ENCODE measurements at places on chromosomes 4 and X.

- DNase-seq = no peak
These were observed 244.7 kb downstream of the SLC7A11 start for GRCh38 chr4:137997496-137997895.

DNA sequence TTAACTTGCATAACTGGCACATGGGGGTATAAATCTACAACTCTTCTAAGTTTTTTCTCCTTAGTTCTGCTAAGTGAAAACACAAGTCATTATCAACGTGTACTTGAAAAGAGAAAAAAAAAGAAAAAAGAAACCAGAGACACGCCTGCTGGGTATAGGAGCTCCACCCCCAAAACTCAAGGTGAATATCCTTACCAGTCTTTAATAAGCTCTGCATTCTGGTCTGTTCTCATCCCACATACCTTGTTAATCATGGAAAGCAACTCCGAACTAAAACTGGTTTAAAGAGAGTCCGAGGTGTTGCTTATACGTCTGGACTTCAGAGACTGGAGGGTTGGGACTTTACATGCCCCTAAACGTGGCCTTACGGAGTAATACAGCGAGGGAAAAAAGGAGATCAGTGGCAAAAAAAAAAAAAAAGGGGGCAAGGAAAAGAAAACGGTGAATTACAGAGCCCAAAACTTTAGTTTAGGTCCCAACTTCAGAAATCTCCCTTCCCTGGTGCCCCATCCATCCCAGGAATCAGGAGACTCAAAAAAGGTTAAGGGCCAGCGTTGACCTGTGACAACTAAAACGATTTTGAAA is 1.0 kb downstream of the PGRMC2 start:
- no peak for DNase-seq

GRCh38 chr4:158995040-158995439 is 107.8 kb upstream of the RAPGEF2 start:
- DNase-seq = no peak

DNA sequence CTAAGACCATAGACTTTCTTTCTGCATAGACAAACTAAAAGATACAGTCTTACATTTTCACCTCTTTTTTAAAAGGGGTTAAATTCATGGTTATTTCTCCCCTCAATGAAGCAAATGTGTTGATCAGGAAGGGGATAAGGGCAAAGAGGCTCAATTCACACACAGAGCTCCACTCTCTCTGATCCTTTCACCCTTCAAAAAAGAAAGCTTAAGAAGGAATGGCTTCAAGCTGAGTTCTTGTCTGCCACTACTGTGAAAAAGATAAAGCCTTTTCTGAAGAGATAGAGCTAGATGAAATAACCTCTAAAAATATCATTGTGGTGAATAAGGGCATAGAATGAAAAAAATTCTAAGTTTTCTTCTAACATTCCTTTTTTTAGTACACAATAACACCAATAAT is 28.3 kb downstream of the SEPSECS start:
- no peak for DNase-seq

DNA sequence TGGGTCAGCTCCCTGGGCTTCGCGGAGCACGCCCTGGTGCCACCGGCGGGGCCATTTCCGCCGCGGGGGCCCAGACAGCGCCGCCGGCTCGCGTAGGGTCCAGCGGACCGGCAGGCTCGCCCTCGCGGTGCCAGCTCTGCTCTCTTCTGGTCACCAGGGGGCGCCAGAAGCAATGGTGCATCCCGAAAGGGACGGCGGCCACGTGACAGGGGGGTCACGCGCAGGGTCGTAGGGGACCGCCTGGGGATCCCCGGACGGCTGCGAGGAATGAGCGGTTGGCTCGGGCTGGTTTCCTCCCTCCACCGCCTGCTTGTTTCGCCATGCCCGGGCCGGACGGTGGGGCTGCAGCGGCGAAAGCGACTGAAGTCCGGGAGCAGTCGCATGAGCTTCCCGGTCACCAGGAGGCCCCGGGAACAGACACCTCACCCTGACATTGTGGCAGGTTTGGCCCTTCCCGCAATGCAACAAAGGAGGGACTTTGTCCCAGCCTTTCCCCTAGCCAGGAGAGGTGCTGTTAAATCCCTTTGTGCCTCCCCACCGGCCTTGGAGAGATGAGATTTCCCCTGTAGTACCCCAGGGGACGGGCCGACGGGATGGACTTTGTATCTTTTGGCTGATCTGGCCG is 15.8 kb downstream of the ZCCHC12 start:
- peak; percentile 59 for DNase-seq

DNA sequence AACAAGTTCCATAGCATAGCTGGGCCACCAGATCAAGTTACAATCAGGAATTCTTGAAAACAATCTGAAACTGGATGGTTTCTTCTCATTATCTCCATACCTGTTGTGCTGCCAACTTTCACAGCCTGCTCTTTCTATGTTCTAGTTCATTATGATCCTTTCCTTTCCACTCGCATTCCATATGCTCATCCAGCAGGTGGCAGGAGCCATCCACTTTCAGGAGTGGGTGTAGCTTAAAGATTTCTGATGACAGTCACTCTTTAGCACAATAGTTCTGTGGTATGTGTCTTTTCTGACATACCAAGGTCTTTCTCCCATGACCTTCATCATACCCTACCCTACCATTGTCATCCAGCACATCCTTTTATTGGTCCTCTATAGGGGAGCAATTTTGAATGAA is 46.4 kb downstream of the PAGE2 start:
- no peak for DNase-seq

DNA sequence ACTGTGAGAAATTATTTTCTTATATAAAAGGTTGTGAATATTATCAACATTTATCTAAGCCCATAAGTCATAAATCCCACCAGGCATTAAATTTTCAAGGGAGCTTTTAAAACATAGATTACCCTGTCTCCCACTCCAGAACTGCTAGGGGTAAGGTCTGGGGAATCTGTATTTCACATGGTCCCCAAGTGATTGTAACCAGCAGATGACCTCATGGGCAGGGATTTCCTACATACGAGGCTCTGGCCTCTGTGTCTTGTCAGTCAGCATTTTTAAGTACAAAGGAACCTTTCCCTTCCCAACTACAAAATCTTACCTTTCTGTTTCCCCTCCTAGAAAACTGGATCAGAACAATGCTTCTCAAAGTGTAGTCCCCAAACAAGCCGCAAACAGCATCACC is 188.6 kb downstream of the TSPAN5 start:
- no peak for DNase-seq

- DNase-seq = no peak
These were observed 14.6 kb downstream of the TMSB4X start for GRCh38 chrX:12989461-12989860.

- no peak for DNase-seq
These were observed 350.8 kb downstream of the FBXO8 start for GRCh38 chr4:173932701-173933100.

- no peak for DNase-seq
These were observed 587.2 kb upstream of the KLHL4 start for GRCh38 chrX:86930419-86930818.

GRCh38 chr4:48137846-48138245 is 3.8 kb upstream of the TXK start:
- DNase-seq = no peak

DNA sequence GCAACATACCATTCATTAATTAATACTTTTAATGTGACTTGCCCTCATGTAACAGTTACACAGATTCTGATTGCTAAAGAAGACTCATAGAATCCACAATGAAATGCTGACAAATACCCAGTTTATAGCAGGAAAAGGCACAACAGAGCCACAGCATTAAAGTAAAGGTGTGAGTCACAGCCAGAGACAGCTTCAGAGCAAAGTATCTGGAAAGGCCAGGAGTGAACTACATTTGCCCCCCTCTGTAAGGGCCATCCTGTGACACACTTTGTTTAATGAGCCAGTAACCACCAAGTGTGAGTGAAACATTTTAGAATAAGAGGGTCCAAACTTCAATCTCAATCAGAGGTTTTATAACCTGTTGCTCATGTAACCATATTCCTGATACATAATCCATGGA is 133.8 kb upstream of the TACR3 start:
- peak; percentile 0 for DNase-seq

GRCh38 chr4:119299741-119300100 is 22.2 kb downstream of the FABP2 start:
- no peak for DNase-seq

- DNase-seq = no peak
These were observed 23.4 kb downstream of the IRF2 start for GRCh38 chr4:184450743-184451535.

GRCh38 chrX:43970528-43970927 is 2.7 kb downstream of the NDP start:
- DNase-seq = no peak

GRCh38 chr4:23814996-23815660 is 74.7 kb downstream of the PPARGC1A start:
- DNase-seq = no peak

DNA sequence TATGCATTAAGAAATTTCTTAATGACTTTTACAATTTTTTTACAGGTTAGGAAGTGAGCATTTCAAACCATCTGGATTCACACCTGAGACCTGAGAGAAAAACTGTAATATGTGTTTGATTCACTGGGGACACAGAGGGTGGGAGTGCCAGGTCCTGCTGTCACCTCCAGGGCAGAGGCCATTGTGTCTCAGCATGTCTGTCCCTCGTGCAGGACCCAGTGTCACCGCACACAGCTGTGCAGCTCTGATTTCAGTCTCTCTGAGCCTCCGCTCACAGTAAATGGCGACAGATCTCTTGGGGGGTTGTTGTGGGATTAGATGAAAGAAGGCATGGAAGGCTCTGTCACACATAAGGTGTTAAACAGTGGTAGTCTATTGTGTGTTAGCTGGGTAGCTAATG is 23.0 kb upstream of the CLDN24 start:
- no peak for DNase-seq

- DNase-seq = peak; percentile 2
These were observed 25.5 kb upstream of the MORC4 start for GRCh38 chrX:107025545-107025944.

- DNase-seq = no peak
These were observed 21.6 kb upstream of the DUSP9 start for GRCh38 chrX:153625271-153626024.

GRCh38 chrX:107168712-107169111 is 37.5 kb downstream of the NUP62CL start:
- no peak for DNase-seq

GRCh38 chr4:121769341-121769740 is 4.4 kb upstream of the SMIM43 start:
- DNase-seq = no peak

DNA sequence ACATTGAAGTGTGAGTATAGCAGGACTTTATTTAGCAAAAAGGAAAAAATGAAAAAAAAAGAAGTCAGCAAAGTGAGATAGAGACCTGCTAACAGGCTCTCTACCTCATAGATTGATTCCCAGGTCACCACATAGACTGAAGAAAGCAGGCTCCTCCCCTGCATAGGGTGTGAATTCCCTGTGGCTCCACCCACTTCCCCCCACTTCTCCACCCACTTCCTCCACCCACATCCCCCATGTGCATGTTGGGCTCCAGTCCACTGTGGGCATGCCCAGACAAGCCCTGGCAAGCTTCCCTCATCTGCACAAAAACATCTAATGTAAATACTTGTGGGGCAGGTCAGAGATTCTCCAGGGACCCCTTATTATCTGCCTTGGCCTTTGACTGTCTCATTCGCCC is 97.8 kb downstream of the TMEM47 start:
- DNase-seq = no peak

DNA sequence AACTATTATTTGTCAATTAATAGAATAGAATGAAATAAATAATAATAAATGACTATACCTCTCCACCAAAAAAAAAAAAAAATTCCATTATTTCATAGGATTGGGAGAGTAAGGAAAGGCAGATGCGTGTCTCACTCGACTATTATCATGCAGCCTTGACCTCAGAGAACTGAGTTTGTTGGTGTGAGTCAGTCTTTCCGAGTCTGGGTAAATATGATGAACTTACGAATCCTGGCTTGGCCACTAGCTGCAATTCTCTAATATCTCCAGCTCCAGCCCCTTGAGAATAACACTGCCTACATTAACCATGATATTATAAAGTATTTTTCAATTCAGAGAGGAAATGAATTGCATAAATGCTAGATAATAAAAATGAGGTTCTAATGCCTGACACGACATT is 46.6 kb upstream of the DHX15 start:
- no peak for DNase-seq

DNA sequence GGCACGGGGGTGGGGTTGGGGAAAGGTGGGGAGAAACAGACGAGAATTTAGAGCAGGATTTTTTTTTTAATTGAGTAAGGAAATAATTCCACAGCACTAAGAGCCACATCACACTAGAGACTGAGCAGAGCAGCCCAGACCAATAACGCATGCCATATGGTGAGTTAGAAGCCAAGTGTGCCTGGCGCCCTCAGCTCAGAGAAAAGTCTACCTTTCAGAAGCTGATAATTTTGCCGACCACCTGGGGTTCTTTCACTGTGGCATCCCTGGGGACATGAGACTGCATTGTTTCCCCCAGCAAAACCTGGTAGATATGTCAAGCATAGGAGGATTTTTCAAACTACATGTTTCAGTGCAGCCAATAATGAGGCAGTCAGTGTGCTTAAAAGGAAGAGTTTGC is 516.8 kb downstream of the SMARCA1 start:
- no peak for DNase-seq

DNA sequence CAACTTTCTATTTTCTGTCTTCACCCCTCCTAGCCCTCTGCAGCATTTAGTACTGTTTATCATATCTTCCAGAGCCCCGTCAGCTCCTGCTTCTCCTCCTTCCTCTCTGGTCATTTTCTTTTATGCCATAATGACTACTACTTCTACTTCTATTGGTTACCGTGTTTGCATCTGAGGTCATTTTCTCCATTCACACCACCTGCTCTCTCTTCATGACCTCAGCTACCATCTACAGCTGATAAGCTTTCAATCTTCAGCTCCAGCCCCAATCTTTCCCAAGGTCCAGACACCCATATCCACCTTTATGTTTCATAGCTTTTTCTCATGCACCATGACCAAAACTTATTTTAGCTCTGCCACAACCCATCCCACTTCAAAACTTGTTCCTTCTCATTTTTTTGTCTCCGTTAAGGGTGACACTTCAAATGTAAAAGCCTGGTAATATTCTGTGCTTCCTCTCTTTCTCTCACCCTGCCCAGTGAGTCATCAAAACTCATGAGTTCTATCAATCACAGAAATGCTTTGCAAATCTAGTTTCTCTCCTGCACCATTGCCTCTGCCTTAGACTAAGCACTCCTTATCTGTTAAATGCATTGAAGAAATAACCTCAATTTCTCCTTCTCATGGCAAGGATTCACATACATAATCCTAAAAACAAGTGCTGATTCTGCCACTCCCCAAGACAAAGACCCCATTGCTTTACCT is 71.3 kb upstream of the IQCM start:
- no peak for DNase-seq

DNA sequence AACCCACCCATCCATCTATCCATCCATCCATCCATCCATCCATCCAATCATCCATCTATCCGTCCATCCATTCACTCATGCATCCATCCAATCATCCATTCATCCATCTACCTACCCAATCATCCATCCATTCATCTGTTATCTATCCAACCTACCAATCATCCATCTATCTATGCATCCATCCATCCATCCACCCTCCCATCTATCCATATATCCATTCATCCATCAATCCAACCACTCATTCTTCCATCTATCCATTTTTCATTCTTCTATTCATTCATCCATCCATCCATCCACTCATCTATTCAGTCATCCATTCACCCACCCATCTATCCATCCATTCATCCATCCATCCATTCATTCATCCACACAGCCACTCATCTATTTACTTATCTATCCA is 80.1 kb upstream of the SHOX start:
- no peak for DNase-seq

- no peak for DNase-seq
These were observed 242.7 kb downstream of the BCOR start for GRCh38 chrX:39854772-39855747.

Measured in H54 (cell line).